Stimulated activated CD4-positive, alpha-beta T cell treated with anti-CD3 and anti-CD28 coated beads, TNF-alpha, amount 100 ng/mL, for 48 hours (primary cell): ENCODE measurements at places on chromosomes 7 and 10.

- DNase-seq, result no peak
Observed at GRCh38 chr7:130096243-130096827, 26.0 kb downstream of the KLHDC10 start.

DNA sequence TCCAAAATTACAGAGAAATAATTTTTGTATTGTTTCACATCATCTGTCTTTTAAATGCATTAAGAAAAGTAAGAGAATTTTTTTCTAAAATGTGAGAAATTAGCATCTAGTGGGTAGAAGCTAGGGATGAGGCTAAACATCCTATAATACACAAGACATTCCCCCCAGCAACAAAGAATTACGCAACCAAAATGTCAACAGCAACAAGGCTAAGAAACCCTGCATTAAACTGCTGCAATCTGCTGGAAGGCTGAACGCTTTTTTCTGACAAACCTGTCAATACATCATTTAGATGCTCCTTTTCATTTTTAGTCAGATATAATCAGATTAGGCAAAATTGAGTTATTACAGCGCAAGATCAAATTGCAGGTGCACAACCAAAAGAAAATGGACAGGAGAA, 162.2 kb downstream of the C1GALT1 start:
- DNase-seq, result no peak

- DNase-seq, result no peak
Observed at GRCh38 chr10:118531105-118531852, 64.2 kb downstream of the PRLHR start.

- no peak for DNase-seq
Observed at GRCh38 chr7:37197108-37197507, 251.6 kb downstream of the ELMO1 start.

GRCh38 chr7:127632276-127632910, 14.5 kb upstream of the PAX4 start:
- no peak for DNase-seq

DNA sequence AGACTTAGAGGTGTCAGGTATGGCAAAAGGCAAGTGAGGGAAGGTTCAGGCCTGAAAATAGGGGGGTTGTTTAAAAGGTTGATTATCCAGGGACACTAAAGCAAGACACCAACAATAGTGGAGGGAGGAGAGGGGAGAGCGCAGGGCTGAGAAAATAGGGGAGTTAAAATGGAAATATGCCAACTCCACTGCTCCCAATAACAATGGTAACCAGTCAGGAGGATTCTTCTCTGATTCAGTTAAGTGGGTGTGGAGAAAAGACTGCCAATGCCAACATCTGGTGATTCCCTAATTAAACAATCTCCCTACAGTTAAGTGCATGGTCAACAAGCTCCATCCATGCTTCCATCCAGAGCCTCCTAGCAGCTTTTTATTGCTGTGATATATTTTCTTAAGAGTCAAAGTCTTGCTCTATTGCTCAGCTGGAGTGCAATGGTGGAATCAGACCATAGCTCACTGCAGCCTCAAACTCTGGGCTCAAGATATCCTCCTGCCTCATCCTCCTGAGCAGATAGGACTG, 183.3 kb downstream of the JAZF1 start:
- DNase-seq, result no peak

DNA sequence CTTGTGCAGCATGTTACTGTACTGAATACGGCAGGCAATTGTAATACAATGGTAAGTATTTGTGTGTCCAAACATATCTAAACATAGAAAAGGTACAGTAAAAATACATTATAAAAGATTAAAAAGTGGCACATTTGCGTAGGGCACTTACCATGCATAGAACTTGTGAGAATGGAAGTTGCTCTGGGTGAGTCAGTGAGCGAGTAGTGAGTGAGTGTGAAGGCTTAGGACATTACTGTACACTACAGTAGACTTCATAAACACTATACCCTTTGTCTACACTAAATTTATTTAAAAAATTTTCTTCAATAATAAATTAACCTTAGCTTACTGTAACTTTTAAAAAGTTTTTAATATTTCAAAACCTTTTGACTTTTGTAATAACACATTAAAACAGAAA, 37.5 kb downstream of the BPGM start:
- DNase-seq, result no peak

- DNase-seq, result no peak
Observed at GRCh38 chr7:124679586-124680225, 85.9 kb downstream of the GPR37 start.

- no peak for DNase-seq
Observed at GRCh38 chr7:16428672-16429071, 7.3 kb upstream of the CRPPA start.

- no peak for DNase-seq
Observed at GRCh38 chr7:103134836-103135554, 13.9 kb downstream of the NAPEPLD start.

- no peak for DNase-seq
Observed at GRCh38 chr10:77531441-77532001, 106.1 kb downstream of the KCNMA1 start.

DNA sequence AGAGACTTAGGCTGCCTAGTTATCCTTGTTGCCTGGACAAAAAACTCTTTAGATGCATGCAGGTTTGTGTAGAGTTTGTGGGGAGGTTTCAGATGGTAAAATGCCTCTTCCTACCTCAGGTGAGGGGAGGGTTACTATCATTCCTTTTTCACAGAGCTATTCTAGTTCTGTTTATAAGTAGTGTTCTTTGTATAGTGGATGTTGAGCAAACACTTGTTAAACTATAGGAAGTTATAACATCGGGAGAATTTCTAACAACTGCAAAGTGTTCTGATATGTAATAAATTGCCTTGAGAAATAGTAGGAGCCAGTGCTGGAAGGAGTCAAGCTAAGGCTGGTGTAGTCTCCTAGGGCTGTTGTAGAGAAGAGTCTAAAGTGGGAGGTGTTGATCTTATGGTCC, 6.7 kb upstream of the FAS start:
- DNase-seq, result no peak

- DNase-seq, result no peak
Observed at GRCh38 chr7:117017017-117017451, 63.7 kb downstream of the ST7 start.

DNA sequence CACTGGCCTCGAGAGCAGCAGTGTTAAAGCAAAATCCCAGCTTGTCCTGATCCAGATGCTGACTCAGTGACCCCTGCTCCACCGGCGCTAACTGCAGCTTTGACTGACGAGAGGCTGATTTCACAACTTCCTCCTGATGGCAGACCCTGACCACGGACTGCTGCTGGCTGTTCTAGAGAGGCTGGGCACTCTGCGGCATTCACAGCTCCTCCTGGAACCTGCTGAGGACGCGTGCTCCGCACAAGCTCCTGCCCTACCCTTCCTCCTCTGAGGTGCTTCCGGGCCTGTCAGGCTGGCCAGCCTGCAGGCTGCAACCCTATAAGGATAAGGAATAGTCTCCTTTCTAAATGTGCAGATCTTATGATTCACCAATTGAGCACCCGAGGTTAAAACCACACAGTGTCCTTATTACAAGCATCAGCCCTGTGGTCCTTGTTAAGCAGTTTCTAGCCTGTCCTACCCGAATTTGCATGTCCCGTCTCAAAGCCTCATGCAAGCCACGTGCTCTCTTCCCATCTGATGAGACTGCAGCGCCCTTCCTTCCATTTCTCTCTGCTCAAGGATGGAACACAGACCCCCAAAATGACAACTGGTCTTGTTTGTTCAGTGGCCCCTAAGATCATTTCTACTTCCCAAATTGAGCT, 35.5 kb upstream of the NCAPG2 start:
- no peak for DNase-seq

- no peak for DNase-seq
Observed at GRCh38 chr10:71472912-71473311, 76.2 kb downstream of the CDH23 start.

DNA sequence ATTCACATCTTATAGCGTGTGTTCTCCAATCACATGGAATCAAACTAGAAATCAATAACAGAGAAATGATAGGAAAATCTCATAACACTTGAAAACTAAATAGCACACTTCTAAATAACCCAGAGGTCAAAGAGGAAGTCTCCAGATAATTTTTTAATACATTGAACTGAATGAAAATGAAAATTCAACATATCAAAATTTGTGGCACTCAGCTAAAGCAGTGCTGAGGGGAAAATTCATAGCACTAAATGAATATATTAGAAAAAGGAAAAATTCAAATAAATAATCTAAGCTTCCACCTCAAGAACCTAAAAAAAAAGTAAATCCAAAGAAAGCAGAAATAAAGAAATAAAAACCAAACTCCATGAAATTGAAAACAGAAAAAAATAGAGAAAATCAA, 17.3 kb downstream of the CALML3 start:
- no peak for DNase-seq

DNA sequence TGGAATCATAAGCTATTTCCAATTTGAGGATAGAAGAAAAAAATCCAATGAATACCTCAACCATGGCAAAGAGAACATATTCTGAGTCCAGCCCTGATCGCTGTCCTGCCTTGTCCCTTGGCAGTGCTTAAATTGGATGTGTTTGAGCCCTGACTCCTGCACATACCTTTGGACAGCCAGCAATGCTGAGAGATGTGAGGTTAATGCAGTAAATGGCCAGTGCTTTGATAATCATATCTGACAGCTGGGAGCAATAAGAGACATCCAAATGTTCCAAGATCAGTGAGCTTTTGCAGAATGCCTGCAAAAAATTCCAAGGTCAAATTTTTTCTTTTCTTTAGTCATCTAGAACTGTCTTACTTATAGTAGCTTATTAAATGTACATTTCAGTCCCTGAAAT, 80.1 kb upstream of the LRRC17 start:
- no peak for DNase-seq

- DNase-seq, result no peak
Observed at GRCh38 chr10:130042381-130042780, 68.2 kb downstream of the C10orf143 start.

- DNase-seq, result no peak
Observed at GRCh38 chr7:151984612-151985011, 28.4 kb downstream of the GALNTL5 start.

DNA sequence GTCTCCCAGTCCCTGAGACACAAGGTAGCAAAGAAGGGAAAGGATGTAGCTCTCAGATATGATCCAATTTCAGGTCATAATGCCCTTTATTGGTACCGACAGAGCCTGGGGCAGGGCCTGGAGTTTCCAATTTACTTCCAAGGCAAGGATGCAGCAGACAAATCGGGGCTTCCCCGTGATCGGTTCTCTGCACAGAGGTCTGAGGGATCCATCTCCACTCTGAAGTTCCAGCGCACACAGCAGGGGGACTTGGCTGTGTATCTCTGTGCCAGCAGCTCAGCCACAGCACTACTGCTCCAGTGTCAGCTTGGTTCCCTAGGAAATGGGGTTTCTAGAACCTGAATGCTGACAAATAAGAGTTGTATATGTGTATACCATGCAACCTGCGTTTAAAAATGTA, 74.6 kb upstream of the PRSS58 start:
- DNase-seq, result no peak

- DNase-seq, result no peak
Observed at GRCh38 chr7:142478479-142479220, 220.8 kb upstream of the PRSS58 start.

DNA sequence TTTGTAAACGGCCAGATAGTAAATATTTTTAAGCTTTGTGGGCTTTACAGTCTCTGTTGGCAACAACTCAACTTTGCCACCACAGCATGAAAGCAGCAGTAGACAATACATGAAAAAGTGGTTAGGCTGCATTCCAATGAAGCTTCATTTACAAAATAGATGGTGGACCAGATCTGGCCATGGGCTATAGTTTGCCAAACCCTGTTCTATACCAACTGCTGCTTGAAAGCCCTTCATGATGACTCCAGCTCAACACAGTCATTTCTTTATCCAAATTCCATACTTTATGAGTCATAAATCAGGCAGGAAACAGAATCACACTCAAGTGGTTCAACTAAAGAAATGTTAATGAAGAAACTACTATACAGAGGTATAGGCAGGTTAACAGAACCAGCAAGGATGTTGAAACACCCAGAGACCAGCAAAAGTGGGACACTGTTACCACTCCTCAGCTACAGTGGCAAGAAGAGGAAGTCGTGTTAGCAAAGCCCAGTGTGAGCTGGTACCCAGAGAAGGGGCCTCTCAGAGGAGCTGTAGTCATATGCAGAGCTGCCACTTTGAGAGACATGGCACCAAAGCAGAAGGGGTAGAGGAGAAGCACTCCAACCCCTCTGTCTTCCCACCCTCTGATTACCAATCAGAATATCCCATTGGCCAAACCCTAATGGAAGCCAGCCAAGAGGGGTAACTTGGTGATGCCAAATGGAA, 72.5 kb downstream of the PRLHR start:
- DNase-seq, result no peak

- no peak for DNase-seq
Observed at GRCh38 chr10:95600158-95600557, 39.0 kb upstream of the SORBS1 start.

- DNase-seq, result no peak
Observed at GRCh38 chr7:11642841-11643240, 189.2 kb downstream of the THSD7A start.
